ENCODE measurements at places on chromosomes 3 and 15. TPM values are rescaled to one million over a fixed set of nuclear protein-coding genes. Genes with fewer than 3 reads are reported as not detected.

GRCh38 chr3:31762888-31763351 lies 218.1 kb downstream of the OSBPL10 start:
- H3K4me1 ChIP-seq = peaks cover 3% of the 10 kb centered on the region
- no peaks in the 10 kb centered on the region for H3K27me3 ChIP-seq
- no peak overlapping the region for H3K4me3 ChIP-seq
- H3K36me3 ChIP-seq = no peaks in the 10 kb centered on the region
- peak; percentile 83 for DNase-seq

GRCh38 chr3:94115482-94115881 lies 52.6 kb downstream of the NSUN3 start:
- no peaks in the 10 kb centered on the region for H3K27me3 ChIP-seq
- H3K36me3 ChIP-seq = no peaks in the 10 kb centered on the region
- no peak overlapping the region for H3K27ac ChIP-seq
- H3K4me1 ChIP-seq = no peaks in the 10 kb centered on the region

The ZNF80 gene
- total RNA-seq = 0.28 TPM

DNA sequence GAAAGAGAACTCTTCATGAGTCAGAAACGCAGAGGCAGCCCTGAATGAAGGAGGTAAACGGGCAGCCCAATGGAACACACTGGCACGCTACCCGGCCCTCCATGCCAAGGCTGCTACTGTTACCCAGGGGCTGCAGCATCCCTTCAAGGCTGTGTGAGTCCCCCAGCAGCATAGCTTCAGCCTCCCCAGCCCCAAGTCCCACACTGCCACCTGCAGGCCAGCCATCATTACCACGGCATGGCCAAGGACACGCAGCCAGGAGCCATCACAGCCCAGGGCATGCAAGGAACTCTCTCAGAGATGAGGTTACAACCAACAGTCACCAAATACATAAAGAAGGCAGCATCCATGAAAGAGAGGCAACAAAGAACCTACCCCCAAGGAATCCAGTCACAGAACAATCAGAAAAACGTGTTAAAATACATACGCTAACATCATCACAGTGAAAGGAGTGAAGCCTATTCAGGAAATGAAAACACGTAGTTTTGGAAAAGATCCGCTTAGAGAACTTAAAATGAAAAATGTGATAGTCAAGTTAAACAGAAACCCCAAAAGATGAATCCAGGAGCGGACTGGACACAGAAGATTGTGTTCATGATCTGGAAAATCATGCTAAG lies 22.4 kb downstream of the PLA2G4F start:
- H3K27me3 ChIP-seq = no peaks in the 10 kb centered on the region
- no peak for DNase-seq
- no peaks in the 10 kb centered on the region for H3K4me1 ChIP-seq
- H3K36me3 ChIP-seq = no peaks in the 10 kb centered on the region
- H3K27ac ChIP-seq = no peak overlapping the region

The SENP8 gene
- total RNA-seq = 4.8 TPM

The CFAP44 gene
- 11.0 TPM for total RNA-seq

- H3K27ac ChIP-seq = no peak overlapping the region
- no peaks in the 10 kb centered on the region for H3K27me3 ChIP-seq
- no peak for DNase-seq
- no peaks in the 10 kb centered on the region for H3K36me3 ChIP-seq
- H3K4me3 ChIP-seq = no peak overlapping the region
Observed at GRCh38 chr3:163556813-163557523, 1521.3 kb downstream of the SI start.

DNA sequence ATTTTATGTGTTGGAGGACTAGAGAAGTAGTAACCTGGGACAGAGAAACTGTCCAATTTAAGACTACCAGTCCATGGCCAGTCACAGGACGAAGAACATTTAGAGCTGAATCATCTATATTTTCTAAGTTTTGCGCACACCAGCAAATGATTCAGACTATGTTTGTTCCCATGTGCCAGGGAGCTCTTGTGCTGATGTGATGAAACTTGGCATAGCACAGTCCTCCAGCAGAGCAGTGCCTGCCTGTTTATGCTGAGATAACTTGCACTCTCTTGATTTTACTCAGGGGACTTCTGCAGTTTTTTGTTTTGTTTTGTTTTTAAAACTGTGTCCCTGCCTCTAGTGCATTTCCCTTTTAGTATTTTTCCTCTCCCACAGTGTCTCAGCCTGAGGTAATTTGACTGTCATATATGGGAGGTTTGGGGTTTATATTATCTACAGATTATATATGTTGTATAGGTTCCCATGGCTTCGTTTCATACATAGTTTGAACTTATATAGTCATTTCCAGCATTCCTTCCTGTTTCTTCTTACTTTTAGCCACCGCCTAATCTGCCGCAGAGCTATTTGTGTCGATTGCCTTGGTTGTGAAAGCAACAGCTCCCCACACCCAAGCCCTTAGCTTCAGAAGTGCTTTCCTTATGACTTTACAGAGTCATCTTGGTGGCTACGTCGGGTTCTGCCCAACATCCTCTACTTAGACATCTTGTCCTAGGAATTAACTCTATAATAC lies 45.5 kb downstream of the PPM1L start:
- no peaks in the 10 kb centered on the region for H3K27me3 ChIP-seq
- H3K27ac ChIP-seq = no peak overlapping the region

DNA sequence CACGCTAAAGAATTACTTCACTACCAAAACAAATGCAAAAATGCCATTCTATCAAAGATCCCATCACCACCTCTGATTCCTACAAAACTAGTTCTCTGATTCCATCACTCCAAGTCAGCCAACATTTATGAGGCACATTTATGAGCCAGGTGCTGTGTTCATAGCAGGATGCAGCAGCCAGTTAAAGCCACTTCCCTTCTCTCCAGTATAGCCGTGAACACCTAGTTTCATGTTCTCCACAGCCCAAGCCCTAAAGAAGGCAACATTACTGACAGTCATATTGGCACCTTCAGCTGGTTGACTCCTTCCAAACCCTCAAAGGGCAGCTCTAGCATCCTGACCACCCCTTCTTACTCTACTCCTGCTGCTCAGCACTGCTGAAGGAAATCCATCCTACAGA lies 36.4 kb downstream of the RYK start:
- peaks cover 2% of the 10 kb centered on the region for H3K36me3 ChIP-seq
- no peaks in the 10 kb centered on the region for H3K4me1 ChIP-seq
- no peak for DNase-seq
- H3K27me3 ChIP-seq = no peaks in the 10 kb centered on the region
- H3K27ac ChIP-seq = no peak overlapping the region
- H3K4me3 ChIP-seq = no peak overlapping the region

The TSPAN3 gene
- 245 TPM for total RNA-seq

The TMEM42 gene
- total RNA-seq = 17.7 TPM

The SLC38A3 gene
- total RNA-seq = 1.6 TPM

Data from kidney (tissue), 22 donors.